Astrocyte (in vitro differentiated cells and primary cell): ENCODE measurements at places on chromosomes 3 and 15. TPM values are rescaled to one million over a fixed set of nuclear protein-coding genes. Genes with fewer than 3 reads are reported as not detected.

ESYT3 gene
- total RNA-seq, result 2.0 and 2.6 TPM in 2 replicates

GRCh38 chr3:104032283-104032682, 1334.4 kb upstream of the ALCAM start:
- no peak overlapping the region for H3K4me3 ChIP-seq
- H3K27ac ChIP-seq, result no peak overlapping the region
- no peaks in the 10 kb centered on the region for H3K4me1 ChIP-seq
- DNase-seq, result peak; percentile 32

TPRG1 gene
- 0.72 and 1.1 TPM in 2 replicates for total RNA-seq

DNA sequence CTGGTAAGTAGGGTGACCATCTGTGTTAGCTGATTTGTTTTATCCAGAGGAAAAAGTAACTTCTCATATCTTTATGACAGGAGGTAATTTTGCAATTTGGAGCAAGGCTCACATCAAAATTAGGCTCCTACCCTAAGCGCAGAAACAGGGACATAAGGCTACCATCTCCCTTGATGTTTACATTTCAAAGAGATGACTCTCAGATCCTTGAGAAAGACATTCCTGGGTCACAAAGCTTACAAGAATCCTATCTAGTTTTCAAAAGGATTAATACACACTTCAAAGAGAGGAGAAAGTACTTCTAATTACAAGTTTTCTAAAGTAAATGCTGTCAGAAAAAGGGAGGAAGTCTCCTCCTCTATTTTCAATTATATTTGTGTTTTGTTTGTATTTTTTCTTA, 7.0 kb downstream of the ZPLD1 start:
- no peaks in the 10 kb centered on the region for H3K27me3 ChIP-seq
- peak; percentile 3 for DNase-seq
- H3K27ac ChIP-seq, result no peak overlapping the region
- no peaks in the 10 kb centered on the region for H3K36me3 ChIP-seq

GP9 gene
- not detected in 2 replicates for total RNA-seq

- H3K4me3 ChIP-seq, result no peak overlapping the region
- H3K36me3 ChIP-seq, result no peaks in the 10 kb centered on the region
- no peaks in the 10 kb centered on the region for H3K27me3 ChIP-seq
Measured at GRCh38 chr3:136562026-136562425, 190.2 kb downstream of the STAG1 start.

USP50 gene
- total RNA-seq, result 0.34 TPM in 1 of 2 replicates, not detected in the other
